Right atrium auricular region (tissue), 2 donors: ENCODE measurements at places on chromosomes 2 and 18. TPM values are rescaled to one million over a fixed set of nuclear protein-coding genes. Genes with fewer than 3 reads are reported as not detected.

The PROKR1 gene
- not detected for total RNA-seq

The METTL5 gene
- 49.0 TPM for total RNA-seq

The CDH20 gene
- not detected for total RNA-seq

DNA sequence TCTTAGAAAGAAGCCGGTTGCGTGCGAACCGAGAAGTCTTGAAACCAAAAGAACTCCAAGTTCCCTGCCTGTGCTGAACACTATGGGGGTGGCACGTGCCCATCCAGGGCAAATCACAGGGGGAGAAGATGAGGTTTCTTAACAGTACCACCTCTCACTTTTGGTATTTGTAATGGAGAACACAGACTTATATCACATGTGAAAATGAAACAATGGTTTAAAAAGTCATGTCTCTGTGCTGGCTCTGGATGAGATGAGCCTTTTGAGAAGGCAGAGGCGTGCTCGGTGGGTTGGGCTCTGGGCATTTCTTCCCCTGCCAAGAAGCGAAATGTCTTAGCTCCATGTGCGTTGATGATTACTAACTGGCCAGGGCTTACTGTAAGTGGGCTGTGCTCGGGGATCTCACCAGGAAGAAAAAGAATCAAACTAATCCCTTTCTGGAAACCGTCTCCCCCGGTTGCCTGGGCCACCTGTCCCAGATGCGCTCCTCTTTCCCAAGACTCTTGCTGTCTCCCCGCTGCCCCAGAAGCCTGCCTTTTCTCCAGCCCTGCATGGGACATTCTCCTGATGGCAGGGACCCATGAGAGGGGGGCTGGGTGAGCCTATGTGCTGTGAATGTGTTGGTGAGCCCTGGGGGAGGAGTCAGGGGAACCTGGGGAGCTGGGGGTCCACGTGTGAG lies 252.9 kb downstream of the PRKCE start:
- no peak for DNase-seq

The ANTXR1 gene
- total RNA-seq: 27.3 TPM

The DSC2 gene
- total RNA-seq: 19.3 TPM

- DNase-seq: no peak
Measured at GRCh38 chr2:239526038-239526437, 125.2 kb upstream of the HDAC4 start.

The IL36RN gene
- not detected for total RNA-seq

The UPP2 gene
- total RNA-seq: not detected
